ENCODE measurements at places on chromosomes 7 and 10.

DNA sequence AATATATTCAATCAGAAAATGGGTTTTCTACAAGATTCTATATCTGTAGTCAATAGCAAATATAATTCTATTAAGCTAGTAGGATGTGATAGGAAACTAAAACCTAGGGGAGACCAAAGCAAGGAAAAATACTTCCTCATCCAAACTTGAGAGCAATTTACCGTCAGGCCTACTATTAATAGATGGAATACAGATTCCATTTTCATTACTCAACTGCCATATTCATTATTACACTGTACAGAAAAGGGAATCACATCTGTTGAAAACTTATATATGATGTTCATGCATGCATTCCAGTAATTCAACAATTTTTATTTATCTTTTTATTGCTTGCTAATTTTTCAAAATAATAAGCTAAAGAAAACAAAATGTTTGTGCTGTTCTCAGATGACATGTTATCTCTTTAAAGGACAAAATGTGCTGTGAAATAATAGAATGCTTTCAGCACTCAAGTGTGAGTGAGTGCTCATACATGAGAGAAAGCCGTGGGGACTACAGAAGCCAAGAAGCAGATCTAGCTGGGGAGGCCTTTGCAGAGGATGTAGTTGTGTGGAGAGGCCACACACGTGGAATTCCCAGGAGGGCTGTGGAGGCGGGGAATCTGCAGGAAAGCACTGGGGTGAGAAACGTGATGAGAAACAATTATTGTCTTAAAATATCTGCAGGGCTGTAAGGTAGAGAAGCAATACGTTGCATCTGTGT, 110.0 kb downstream of the EGFR start:
- H3K27me3 ChIP-seq: peaks cover 24% of the 10 kb centered on the region
- H3K36me3 ChIP-seq: no peaks in the 10 kb centered on the region
- no peak overlapping the region for H3K27ac ChIP-seq
- H3K4me1 ChIP-seq: peaks cover 28% of the 10 kb centered on the region
- no peak overlapping the region for H3K4me3 ChIP-seq
- DNase-seq: no peak

DNA sequence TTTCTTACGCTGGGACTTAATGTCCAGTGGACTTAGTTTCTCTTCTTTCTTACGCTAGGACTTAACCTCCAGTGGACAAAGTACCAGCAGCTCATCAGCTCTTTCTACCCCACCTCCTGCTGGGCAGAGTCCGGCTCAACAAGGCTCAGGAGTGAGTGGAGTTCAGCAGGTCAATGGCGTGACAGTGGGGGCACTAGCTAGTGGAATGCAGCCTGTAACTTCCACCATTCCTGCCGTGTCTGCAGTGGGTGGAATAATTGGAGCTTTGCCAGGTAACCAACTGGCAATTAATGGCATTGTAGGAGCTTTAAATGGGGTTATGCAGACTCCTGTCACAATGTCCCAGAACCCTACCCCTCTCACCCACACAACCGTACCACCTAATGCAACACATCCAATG, 199.7 kb downstream of the MLLT10 start:
- peaks cover 26% of the 10 kb centered on the region for H3K4me1 ChIP-seq
- no peak for DNase-seq
- no peaks in the 10 kb centered on the region for H3K27me3 ChIP-seq
- H3K4me3 ChIP-seq: no peak overlapping the region
- peaks cover 38% of the 10 kb centered on the region for H3K36me3 ChIP-seq

DNA sequence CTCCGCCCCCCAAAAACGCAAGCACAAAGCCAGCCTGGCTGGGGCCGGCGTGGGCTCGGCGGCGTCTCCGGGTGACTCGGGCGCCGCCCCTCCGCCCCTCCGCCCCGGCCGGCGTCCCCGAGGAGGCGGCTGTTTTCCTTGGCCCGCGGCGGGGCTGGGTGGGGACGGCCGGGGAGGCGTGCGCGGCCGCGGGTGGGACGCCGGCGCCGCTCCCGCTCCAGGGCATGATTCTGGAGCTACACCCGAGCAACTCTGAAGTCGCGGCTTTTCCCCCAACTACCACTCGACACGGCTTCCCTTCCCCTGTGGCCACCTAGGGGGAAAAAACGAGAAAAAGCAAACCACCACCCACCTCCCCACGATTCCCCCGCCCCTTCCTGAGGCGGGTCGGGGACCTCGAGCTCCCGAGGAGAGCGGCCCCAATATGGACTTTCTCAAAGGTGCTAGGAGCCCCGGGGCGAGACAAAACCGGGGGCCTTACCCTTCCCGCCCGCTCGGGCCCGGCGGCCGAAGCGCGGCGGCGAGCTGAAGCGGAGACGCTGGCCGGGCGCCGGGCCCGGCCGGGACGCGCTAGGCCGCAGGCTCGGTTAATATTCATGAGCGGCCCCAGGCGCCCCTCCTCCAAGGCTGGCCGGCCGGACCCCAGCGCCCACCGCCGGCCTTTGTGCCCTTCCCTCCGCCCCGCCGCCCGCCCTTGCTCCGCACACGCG, 856 bp downstream of the ARHGAP21 start:
- H3K27ac ChIP-seq: peak overlapping the region; percentile 83
- DNase-seq: peak; percentile 65
- H3K36me3 ChIP-seq: peaks cover 9% of the 10 kb centered on the region
- peak overlapping the region; percentile 79 for H3K4me3 ChIP-seq

DNA sequence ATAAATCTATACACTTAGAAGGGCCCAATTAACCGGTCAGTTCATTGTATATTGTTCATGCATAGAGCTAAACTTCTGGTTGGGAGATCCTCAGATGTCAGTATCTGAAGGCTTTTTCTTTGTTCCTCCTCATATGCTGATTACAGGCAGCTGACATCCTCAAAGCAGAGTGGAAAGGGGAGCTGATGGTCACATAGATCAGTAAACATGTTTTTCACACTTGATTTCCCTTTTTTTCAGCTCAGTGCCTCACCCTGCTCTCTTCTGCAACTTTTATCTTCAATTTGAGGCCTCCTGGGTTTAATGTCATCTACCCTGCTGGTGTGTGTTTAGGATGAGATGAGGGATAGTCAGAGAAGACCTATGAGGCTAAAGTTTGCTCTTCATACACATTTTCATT, 297.9 kb upstream of the FZD1 start:
- no peak overlapping the region for H3K4me3 ChIP-seq
- no peaks in the 10 kb centered on the region for H3K36me3 ChIP-seq
- H3K4me1 ChIP-seq: peaks cover 4% of the 10 kb centered on the region
- no peak overlapping the region for H3K27ac ChIP-seq

- H3K4me3 ChIP-seq: no peak overlapping the region
- DNase-seq: no peak
- no peaks in the 10 kb centered on the region for H3K27me3 ChIP-seq
- no peak overlapping the region for H3K27ac ChIP-seq
- no peaks in the 10 kb centered on the region for H3K36me3 ChIP-seq
Measured at GRCh38 chr7:85529831-85530230, 343.0 kb upstream of the SEMA3D start.

DNA sequence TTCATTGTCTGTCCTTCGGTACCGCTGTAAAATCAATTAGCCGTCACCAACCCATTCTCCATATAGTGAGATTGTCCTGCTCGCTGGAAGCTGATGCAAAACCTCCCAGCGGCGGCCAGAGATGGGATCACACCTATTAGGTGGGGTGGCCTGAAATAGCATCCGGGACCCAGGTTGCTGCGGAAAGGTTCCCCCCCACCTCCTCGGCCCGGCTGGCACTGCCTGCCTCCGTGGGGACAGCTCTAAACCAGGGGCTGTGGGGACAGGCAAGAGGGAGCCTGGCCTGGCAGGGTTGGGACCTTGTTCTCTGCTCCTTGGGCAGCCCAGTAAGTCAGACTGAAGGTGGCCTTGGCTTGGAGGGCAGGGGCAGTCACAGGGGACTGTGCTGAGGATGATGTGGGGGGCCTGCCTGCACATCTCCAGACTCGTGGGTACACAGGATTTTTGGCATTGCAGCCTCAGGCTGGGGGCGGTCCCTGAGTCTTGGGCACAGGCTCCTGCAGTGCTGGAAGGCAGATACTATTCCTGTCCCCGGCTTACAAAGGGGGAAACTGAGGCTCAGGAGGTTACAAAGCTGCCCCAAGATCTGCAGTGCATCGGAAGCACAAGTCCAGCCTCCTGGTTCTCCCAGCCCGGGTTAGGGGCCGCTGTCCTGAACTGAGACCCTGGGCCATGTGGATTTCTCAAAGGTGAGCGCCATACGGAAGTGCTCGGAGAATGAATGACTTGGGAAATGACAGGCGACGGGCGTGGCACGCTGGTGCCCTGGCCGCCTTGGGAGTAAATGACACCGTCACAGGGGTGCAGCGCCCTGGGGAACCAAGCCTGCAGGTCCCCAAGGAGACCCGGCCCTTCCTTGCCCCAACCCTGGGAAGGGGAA, 65.6 kb downstream of the UNCX start:
- H3K36me3 ChIP-seq: no peaks in the 10 kb centered on the region
- no peak for DNase-seq
- no peak overlapping the region for H3K4me3 ChIP-seq
- H3K27ac ChIP-seq: no peak overlapping the region

DNA sequence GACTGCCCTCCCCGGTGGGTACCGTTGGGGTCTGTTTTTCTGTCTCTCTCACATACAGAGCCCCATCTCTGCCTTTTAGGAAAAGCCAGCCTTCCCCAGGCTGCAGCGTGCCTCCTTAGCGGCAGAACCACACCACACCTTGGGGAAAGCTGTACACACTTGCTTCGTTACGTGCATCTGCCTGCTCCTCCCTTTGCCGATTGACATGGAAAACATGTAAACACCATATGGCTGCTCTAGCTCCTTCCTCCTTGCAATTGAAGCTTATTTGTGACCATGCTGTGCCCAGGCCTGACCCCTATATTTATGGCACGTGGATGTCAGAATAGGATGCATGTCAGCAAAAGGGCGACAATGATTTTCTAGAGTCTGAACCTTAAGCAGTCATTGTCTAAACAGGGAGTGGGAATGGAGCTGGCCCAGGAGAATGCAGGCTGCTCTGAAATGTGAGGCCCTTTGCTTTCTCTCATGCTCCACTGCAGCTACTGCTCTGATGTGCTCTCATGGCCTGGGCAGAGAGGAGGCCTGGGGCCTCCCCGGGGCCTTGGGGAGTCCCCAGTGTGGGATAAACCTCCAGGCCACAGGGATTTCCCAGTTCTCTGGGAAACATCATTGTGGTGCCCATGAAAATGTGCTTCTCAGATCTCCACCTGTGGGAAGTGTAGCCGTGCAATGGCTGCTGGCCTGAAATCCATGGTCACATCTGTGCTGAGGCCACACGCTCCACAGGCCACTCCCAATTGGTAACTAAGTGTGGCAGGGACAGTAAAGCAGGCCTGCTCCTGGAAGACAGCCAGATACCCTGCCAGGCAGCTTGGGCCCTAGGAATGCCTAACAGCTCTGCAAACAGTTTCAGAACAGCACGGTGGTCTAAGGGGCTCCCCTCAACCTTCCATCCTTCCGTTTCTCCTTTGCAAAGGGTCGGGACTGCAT, 18.6 kb downstream of the PDE6C start:
- no peaks in the 10 kb centered on the region for H3K4me1 ChIP-seq
- no peak for DNase-seq
- H3K36me3 ChIP-seq: no peaks in the 10 kb centered on the region
- H3K27me3 ChIP-seq: peaks cover 8% of the 10 kb centered on the region

GRCh38 chr10:110144507-110144906, 62.9 kb upstream of the MXI1 start:
- H3K27me3 ChIP-seq: peaks cover 6% of the 10 kb centered on the region
- no peak for DNase-seq
- H3K27ac ChIP-seq: no peak overlapping the region
- peaks cover 23% of the 10 kb centered on the region for H3K4me1 ChIP-seq
- no peaks in the 10 kb centered on the region for H3K36me3 ChIP-seq

GRCh38 chr10:78402591-78402990, 368.9 kb downstream of the RPS24 start:
- H3K4me1 ChIP-seq: peaks cover 4% of the 10 kb centered on the region
- H3K27me3 ChIP-seq: peaks cover 8% of the 10 kb centered on the region
- no peak overlapping the region for H3K4me3 ChIP-seq
- H3K36me3 ChIP-seq: no peaks in the 10 kb centered on the region

- no peaks in the 10 kb centered on the region for H3K4me1 ChIP-seq
- no peaks in the 10 kb centered on the region for H3K36me3 ChIP-seq
- H3K27me3 ChIP-seq: peaks cover 15% of the 10 kb centered on the region
- H3K4me3 ChIP-seq: no peak overlapping the region
- no peak overlapping the region for H3K27ac ChIP-seq
Measured at GRCh38 chr10:12958546-12959110, 42.9 kb downstream of the CCDC3 start.

DNA sequence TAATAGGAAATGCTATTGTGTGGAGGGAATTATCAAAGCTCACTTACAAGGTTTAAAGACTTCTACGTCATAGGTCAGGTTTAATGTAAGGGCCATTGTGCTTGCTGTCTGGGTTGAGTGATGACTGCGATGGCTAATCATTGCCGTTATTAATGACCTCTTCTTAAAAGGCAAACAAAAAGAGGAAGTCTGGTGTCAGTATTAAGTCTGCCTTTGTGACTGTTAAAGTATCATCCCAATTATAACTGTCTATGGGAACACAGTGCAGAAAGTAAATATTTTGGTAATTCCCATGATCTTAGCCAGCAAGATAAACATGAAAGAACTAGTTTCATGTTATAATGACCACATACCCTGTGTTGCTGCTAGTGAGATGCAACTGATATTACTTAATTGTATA, 382.4 kb downstream of the BBS9 start:
- H3K27me3 ChIP-seq: no peaks in the 10 kb centered on the region
- no peaks in the 10 kb centered on the region for H3K36me3 ChIP-seq
- no peak overlapping the region for H3K4me3 ChIP-seq
- H3K27ac ChIP-seq: no peak overlapping the region
- DNase-seq: no peak
- H3K4me1 ChIP-seq: no peaks in the 10 kb centered on the region

- no peaks in the 10 kb centered on the region for H3K4me1 ChIP-seq
- no peaks in the 10 kb centered on the region for H3K36me3 ChIP-seq
- no peak for DNase-seq
- H3K27me3 ChIP-seq: peaks cover 8% of the 10 kb centered on the region
- no peak overlapping the region for H3K27ac ChIP-seq
Measured at GRCh38 chr10:76149602-76150138, 718.2 kb downstream of the LRMDA start.

DNA sequence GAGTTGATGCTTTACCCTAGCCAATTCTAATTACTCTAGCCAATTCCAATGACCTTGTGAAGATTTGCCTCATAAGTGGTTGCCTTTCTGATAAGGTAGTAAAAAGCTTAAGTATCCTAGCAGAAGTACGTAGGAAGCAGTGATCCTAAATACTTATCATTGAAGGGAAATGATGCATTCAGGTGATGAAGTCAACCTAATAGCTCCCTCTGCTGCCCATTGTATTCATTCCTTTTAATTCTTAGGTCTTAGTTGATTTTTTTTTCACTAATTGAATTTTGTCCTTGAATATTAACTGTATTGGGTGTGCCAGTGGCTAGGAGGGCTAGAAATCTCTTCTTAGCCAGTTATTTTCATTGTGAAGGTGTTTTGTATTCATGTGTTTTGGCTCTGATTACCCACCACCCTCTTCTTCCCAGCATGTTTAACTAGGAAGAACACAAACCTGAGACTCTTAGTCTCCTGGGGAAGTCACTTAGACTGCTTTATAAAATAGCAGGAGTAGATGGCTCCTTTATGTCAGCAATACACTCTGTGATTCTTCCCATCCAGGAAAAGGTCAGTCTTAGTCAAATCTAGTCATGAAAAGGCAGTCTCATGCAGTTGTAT, 46.3 kb downstream of the PLEKHA8 start:
- no peaks in the 10 kb centered on the region for H3K27me3 ChIP-seq
- DNase-seq: no peak
- H3K4me3 ChIP-seq: no peak overlapping the region

GRCh38 chr10:101888251-101888949, 44.8 kb upstream of the KCNIP2 start:
- no peak for DNase-seq
- H3K36me3 ChIP-seq: peaks cover 13% of the 10 kb centered on the region
- H3K4me3 ChIP-seq: no peak overlapping the region
- no peak overlapping the region for H3K27ac ChIP-seq
- no peaks in the 10 kb centered on the region for H3K27me3 ChIP-seq

- H3K4me1 ChIP-seq: no peaks in the 10 kb centered on the region
- no peak overlapping the region for H3K4me3 ChIP-seq
Measured at GRCh38 chr7:54864663-54865062, 105.7 kb upstream of the SEC61G start.

All from activated CD4-positive, alpha-beta T cell treated with anti-CD3 and anti-CD28 coated beads for 36 hours (primary cell).